ENCODE measurements at places on chromosomes 12 and 14.

DNA sequence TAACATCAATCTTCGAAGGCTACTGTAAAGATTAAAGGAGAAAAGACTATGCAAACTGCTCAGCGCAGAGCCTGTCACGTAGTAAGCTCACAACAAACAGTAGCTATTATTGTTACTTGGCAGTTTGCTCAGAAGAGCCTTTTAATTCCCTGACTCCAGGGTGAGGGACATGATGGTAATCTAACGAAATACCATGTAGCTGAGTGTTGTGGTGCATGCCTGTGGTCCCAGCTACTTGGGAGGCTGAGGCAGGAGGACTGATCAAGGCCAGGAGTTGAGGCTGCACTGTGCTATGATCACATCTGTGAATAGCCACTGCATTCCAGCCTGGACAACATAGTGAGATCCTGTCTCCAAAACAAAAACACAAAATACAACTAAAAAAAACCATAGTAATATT lies 22.8 kb downstream of the HEBP1 start:
- DNase-seq = no peak

GRCh38 chr14:70268760-70269159 lies 80.0 kb upstream of the SLC8A3 start:
- no peak for DNase-seq

GRCh38 chr12:121427556-121428050 lies 27.7 kb downstream of the RNF34 start:
- DNase-seq = no peak

- no peak for DNase-seq
Measured at GRCh38 chr12:14567351-14568162, at the start of gene PLBD1. Gene PLBD1, minus strand, starts transcription at chr12:14567883. Its CDS starts 187 bp downstream, at chr12:14567696.

- no peak for DNase-seq
Measured at GRCh38 chr14:73253721-73254120, 16.4 kb downstream of the PAPLN start.

DNA sequence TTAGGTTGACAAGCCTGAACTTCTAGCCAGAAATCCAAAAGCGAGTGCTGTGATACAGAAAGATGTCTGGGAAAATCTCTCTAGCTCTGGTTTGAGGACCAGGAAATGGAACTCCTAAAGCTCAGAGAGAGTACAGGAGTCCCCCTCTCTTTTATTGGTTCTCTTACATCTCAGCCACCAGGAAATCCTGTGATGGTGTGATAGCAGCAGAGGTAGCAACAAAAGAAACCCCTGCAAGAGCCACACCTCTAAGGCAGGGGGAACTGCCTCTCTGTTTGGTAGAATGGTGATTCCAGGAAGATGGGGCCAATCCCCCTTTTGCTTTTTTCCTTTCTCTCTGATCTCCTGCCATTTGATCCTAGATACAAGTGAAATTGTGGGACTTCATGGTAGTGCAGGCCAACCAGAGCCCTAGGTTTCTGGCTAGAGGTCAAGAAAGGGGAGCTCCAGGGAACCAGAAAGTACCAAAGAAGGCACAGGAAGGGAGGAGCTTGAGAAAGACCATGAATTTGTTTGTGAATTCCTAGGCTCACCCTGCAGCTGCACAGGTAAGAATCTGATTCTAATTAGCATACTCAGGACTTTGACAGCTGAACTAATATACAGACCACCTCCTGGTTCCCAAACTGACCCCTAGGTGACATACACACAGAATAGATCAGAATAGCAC lies 88.5 kb downstream of the PAPLN start:
- DNase-seq = no peak

- DNase-seq = no peak
Measured at GRCh38 chr12:8590842-8591545, 21.7 kb downstream of the AICDA start.
